ENCODE measurements at places on chromosomes 6 and 20.

DNA sequence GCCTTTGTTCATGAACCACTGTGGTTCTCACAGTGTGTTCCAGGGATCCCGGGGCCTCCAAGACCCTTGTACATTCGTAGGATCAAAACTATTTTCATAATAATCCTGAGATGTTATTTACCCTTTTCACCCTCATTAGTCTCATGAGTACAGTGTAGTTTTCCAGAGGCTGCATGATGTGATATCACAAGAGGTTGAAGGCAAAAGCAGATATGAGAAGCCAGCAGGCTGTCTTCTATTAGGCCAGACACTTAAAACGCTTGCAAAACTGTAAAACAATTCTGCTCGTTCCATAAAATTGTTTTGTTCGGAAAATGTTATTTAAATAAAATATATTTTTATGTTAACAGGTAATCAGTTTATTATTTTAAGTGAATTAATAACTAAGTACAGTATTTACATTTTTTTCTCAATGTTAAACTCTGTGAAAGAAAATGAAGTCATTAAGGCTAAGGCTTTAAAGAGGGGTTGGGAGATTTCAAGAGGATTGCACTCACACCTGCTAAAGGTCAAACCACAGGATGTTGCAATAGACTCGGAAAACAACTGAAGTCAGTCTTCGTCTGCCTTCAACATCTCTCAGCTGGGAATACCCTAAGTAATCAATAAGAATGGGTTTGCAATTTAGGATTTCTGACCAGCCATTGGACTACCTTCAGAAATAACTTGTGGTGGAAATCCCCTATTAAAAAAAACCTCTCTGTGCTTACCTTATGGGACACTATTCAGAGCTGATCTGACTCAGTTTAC is 474.2 kb downstream of the KIF16B start:
- no peak for DNase-seq

DNA sequence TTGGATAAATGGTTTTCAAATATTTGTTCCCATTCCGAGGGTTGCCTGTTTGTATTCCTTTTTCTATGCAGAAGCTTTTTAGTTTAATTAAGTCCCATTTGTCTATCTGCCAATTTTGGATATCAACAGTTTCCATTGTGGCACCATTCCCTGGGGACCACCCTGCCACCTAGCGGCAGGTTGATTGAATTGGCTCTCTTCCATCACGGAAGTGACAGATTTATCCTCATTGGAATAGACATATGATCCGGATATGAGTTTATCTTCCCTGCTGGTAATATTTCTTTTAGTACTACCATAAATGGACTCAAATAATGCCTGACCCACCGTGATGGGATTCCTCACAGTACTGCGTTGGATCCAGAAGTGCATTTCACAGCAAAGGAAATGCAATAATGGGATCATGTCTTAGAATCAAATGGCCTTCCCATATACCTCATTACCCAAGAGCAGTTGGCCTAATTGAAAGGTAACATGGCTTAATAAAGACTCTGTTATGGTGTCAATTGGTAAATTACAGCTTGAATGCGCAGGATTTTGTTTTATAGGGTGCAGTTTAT is 327.0 kb downstream of the BMP2 start:
- peak; percentile 54 for DNase-seq

DNA sequence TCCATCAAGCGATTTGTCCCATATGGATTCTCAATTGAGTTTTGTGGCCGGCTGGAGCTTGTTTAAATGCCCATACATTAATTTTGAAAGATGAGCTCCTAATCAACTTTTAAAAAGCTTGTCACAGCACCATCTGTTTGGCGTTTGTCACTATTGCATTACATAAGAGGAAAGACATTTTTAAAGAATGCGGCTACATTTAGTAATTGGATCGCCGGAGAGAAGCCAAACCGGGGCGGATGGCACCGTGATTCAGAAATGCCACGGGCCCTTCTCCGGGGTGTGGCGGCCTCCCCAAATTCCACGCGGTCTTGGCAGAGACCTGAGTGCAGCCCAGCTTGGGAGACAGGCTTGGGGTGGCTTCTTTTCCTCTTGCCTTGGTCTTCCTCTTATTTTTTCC is 67.7 kb upstream of the ZNFX1 start:
- DNase-seq, result no peak

DNA sequence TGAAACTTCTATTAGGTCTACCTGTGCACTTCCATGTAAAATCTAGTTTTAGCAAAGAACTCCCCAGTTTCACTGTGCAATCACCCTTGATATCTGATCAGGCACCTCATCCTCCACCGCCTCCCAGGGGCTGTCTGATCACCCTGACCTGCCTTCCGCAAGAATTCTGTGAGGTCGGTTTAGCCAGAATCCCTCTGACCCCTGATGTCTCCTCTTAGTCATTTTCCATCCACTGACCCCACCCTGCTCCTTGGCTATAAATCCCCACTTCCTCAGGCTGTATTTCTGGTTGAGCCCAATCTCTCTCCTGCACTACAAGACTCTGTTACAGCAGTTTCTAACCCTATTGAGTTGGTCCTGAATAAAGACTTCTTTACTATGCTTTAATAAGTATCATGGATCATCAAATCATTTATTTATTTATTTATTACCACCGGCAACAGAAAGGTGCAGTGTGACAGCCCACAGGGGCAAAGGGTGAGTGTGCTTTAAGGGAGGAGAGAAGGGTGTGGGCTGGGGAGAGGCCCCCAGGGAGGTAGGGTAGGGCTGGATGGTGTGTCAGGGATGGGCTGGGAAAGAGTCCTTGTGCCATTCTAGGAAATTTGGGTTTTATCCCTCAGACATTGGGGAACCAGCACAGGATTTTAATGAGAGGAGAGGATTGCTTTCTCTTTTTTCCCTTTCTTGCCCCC is 11.2 kb upstream of the SERPINB6 start:
- no peak for DNase-seq

DNA sequence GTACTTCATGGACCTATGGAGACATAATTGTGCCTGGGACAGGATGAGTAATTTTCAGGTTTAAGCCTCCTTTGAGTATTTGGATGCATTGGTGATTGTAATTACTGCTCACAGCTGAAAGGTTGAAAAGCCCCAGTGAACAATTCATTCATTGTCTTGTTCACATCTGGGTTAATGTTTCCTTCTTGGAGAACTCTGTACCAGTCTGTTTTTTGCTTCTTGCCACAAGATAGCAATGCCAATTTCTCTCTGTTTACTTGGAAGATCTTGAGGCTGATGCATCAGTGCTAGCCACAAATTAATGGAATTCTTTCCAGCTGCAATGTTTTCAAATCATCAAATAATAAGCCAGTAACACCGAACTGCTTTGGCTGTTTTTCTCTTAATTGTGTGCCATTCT is 207.8 kb downstream of the BMP2 start:
- no peak for DNase-seq

DNA sequence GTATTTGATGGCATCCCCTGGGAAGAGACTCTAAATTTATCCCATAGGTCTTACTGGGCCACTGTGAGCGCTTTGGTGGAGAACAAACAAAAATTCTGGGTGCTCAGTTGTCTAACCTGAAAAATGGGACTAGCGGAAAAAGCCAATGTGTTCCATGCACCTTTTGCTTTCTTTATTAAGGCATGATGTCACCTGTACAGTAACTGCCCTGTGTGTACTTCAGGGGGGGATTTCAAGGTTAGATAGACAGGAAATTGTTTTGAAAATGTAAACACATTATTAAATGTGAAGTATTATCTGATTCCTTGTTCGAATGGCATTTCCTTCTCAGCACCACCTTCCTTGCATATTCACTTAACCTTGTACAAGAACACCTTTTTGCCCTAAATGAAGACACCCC is 1.2 kb upstream of the EDN1 start:
- DNase-seq, result no peak

GRCh38 chr20:11329271-11329670 is 588.4 kb upstream of the BTBD3 start:
- no peak for DNase-seq

DNA sequence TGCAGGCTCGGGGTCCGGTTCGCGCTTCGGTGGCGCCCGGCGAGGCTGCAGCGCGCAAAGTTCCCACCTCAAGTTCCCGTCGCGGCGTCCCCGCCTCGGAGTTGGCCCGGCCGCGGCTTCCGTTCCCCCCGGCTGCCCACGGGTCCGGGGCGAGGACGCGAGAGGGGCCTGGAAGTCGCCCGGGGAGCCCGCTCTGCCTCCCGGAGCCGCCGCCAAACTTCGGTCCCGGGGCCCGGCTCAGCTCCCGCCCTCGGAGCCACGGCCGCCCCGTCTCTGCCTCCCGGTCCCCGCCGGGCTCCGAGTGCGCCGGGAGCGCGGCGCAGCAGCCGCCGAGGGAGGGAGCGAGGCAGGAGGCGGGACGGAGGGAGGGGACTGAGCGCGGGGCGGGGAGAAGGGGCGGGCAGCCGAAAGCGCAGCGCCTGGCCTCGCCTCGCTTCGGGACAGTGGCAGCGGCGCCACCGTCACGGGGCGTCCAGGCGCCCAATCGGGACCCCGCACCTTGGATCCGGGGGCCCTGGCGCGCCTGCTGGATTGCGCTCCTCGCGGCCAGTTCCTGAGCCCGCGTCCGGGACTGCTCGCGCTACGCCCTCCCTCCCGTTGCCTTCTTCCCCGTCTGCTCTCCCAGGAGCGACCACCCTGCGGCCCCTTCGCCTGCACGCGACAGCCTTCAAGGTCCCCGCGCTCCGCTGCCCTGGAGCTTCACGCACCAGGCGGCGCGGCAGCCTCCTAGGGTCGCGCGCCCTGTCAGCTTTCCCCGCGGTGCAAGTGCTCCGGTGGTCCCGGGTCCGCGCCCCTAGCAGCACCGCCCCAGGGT is at the start of gene KCNG1:
KCNG1 (minus strand) TSS at position 305 of the 814 bp plus-strand sequence. CDS start 12,769 bp downstream, outside the sequence.
- DNase-seq, result peak; percentile 44

GRCh38 chr6:46896871-46897270 is 24.9 kb downstream of the ADGRF5 start:
- DNase-seq, result no peak

DNA sequence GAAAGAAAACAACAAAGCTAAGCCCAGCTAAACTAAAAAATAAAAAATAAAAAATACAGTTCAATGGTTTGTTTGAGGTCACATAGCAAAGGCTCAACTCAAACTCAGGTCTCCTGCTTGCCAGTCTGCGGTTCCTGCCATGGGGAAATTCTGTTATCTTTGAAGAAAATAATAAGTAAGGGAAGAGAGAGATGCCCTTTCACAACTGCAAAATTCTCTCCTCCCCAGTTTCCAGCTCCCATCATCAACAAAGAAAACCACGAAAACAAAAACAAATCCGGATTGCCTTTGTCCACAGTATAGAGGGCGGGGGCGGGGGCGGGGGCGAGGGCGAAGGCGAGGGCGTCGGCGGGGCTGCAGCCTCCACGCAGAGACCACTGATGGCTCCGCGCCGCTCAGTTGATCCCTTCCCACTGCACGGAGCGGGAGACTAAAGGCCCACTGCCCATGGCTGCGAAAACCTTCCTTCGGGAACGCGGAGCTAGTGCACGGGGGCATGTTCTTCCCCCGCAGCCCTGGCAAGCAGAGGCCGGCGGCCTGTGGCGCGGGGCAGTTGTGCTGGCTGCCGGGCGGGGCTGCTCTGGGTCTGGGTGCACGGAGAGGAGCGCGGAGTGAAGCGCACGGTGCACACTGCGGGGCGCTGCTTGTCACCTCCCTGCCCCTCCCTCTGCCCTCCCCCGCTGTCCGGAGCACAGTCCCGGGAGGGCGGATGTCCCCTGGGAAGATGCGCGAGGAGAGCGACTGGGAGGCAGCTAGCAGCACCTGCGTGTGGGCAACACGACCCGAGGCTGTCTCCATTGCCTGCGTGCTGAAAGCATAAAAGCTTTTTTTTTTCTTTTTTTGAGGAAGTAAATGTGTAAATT is 54.1 kb upstream of the TPD52L1 start:
- DNase-seq, result peak; percentile 65

- DNase-seq, result no peak
Observed at GRCh38 chr6:145670311-145670710, 65.0 kb downstream of the EPM2A start.

- DNase-seq, result no peak
Observed at GRCh38 chr6:143529095-143529494, 17.6 kb upstream of the FUCA2 start.

- DNase-seq, result peak; percentile 58
Observed at GRCh38 chr6:87151781-87152525, 3.4 kb upstream of the ZNF292 start.

GRCh38 chr6:118649918-118650581 is 1.3 kb downstream of the CEP85L start:
- DNase-seq, result no peak

DNA sequence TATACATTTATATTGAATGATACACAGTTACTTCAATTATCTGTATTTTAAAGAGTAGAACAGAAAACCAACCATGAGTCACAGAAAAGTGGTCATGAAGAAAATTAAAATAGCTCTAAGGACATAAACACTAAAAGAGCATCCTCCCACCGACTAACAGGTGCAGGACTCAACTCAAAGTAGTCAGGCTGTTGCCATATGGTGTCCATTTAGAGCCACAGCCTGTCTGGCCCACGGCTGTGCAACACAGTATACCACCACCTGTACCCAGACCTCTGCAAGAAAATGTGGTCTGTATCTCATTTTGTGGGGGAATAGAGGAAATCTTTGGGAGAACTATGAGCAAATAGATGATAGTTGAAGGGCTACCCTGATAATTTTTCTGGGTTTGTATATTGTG is 449.8 kb upstream of the RNF217 start:
- no peak for DNase-seq

- no peak for DNase-seq
Observed at GRCh38 chr6:148240461-148240840, 102.2 kb upstream of the SASH1 start.

DNA sequence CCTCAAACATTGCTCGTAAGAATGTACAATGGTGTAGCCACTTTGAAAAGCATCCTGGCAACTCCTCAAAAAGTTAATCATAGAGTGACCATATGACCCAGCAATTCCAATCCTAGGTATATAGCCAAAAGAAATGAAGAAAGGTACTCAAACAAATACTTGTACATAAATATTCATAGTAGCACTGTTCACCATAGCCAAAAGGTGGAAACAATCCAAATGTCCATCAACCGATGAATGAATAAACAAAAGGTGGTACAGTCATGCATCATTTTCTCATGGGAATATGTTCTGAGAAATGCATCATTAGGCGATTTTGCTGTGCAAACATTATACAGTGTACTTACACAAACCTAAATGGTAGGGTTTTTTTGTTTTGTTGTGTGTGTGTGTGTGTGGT is 74.4 kb upstream of the TBC1D7 start:
- DNase-seq, result no peak

DNA sequence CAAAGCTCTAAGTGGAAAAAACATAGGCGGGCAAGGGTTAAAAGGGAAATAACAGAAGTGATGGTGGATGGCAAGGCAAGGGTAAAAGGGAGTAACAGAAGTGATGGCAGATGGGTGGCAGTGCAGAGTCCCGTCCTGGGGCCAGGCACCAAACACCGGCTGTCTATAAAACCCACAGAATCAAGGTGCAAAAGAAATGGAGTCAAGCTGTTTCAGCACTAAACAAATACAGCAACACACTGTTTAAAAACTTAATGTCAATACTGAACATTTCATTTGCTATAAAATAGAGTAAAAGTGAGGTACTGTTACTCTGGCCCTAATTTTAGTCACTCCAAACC is 87.6 kb downstream of the MAN1A1 start:
- no peak for DNase-seq

GRCh38 chr6:38493931-38494547 is 145.7 kb downstream of the BTBD9 start:
- DNase-seq, result peak; percentile 80

Data from thyroid gland (tissue), 4 donors.